Spleen (tissue), 13 donors: ENCODE measurements at places on chromosomes 16 and 17.

GRCh38 chr17:9109933-9110332 is 88.6 kb downstream of the NTN1 start:
- no peak for DNase-seq

DNA sequence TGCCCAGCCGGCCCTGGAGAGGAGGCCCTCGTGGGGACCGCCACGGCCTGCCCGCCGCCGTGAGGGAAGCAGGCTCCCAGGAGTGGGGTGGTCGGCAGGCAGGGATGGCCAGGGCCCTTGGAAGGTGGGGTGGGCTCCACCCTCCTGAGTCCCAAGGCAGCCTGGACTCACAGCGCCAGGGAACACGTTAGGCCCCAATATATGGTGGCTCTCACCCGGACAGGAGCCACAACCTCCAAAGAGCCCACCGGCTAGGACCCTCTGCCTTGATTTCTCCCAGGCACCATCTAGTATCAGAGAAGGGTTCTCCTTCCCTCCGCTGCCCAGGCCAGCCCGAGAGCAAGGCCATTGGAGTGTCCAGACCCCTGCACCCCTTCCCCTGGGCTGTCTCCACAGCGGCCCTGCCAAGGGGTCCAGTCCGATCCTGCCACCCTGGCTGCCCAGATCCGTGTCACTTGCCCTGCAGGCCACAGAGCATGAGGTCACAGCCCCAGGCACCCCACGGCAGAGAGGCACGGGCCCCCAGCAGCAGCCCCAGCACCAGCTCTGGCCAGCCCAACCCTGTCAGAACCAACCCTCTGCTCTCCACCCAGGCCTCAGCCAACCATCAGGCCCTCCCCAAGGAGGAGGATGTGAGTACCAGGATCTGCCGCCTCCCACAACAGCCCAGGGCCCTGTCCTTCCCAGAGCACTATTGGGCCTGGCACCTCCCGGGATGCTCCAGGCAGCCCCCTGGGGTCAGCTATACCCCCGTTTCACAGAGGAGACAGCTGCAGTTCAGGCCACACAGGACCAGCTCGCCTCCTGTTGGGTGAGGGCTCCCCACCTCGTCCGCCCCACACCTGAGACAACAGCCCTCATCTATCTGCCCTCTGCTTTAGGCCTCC is 1.1 kb upstream of the AXIN1 start:
- DNase-seq: peak; percentile 90

DNA sequence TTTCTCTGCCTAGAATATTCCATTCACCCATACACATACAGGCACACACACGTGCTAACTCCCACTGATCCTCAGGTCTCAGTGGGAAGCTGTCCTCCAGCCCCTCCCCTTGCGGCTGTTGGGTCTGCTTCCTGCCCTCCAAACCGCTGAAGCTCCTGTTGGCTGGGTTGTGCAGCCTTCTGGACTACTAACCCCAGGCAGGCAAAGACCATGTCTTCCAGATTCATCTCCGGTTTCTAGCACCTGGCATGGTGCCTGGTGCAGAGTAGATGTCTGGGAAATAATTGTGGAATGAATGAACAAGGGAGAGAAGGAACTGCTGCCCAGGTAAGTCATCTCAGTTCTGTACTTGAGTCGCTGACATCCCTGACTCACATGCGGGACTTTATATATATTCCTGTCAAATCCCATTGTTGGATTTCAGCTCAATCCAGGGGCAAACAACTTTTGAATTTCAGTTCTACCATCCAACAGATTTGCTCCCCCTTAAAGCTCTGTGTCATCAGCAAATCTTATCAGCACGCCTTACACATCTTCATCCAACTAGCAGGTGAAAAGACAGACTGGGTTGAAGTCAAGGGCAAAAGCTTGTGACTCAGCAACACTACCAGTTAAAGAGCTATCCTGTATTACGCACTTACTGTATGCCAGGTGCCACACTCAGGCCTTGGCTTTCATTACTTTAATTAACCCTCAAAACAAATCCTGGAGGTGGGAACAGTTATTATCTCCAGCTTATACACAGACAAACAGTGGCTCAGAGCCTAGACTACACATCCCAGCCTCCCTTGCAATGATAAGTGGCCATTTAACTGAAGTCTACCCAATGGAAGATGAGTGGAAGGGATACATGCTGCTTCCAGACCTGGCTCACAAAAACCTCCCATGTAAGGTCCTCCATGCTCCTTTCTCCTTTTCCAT is 51.1 kb downstream of the SRCIN1 start:
- DNase-seq: no peak

DNA sequence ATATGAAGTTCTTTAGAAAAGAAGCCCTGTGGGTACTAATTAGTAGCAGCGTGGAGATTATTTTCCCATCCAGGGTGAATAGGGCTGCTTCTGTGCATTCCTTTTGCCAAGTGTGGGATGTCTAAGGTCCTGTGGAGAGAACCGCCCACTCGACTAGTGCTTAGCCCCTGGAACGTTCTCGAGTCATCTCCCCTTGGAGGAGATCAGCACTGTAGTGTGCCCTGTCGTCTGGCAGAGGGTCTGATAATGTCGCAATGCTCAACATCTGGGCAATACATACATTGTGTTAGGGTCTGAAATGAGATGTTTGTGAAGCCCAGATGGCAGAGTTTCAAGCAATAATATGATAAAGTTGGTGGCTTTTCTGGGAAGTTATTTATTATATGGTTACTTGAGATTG is 64.8 kb downstream of the SPECC1 start:
- no peak for DNase-seq

- peak; percentile 73 for DNase-seq
Measured at GRCh38 chr17:81043319-81043724, 8.4 kb downstream of the BAIAP2 start.

DNA sequence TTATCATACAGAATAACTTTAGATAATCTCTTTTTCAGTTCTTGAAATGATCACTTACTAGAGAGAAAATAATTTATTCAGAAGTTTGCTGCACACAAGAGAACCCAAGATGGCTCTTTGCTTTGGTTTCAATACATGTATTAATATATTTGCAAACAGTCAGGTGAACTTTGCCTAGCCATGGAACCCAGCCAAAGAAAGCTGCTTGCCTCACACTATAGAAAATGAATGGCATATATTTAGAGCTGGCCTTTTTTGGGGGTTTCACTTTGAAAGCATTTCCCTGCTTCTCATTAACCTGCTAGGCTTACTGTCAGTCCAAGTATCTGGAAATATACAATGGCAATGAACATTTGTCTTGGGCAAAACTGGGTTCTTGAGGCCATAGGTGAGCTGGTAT is 75.3 kb downstream of the MRTFB start:
- DNase-seq: no peak

- DNase-seq: peak; percentile 98
Measured at GRCh38 chr17:8383143-8383822, at the start of gene RPL26. TSS of gene RPL26 (minus strand) at chr17:8383193. CDS start at chr17:8382310, 883 bp downstream.

DNA sequence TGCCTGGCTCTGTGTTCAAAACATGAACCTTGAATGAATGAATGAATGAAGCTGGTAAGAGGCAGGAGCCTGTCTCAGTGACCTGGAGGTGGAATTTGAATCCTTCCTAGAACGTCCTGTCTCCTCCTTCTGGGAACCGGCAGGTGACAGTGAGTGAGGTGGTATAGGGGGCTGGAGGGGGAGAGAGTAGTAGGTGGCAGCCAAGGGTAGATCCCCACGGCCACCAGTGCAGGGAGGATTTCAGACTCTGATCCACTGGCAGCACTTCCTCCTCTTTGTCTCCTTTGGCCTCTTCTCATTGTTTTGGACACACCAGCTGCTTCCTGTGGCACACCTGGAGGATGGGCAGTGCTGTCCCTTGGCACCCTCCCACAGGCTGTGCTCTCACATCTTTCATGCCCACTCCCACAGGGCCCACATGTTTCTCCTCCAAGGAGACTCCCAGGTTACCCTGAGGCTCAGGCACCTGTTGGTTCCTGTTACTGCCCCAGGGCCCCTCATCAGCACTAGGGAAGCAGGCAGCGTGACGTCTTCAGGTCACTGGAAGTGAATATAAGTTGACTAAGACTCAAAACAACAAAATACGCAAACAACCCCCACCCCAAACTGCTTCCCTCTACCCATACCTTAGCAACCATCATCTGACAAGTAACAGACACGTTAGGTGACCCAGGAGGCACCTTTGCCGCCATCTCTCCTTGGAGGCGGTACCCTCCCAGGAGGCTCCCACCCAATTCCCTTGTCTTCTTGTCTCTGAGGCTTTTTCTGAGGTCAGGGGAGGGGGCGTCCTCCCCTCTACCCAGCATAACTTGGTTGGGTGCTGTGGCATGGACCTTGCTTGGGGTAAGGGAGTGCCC is 84.6 kb downstream of the N4BP1 start:
- peak; percentile 60 for DNase-seq

DNA sequence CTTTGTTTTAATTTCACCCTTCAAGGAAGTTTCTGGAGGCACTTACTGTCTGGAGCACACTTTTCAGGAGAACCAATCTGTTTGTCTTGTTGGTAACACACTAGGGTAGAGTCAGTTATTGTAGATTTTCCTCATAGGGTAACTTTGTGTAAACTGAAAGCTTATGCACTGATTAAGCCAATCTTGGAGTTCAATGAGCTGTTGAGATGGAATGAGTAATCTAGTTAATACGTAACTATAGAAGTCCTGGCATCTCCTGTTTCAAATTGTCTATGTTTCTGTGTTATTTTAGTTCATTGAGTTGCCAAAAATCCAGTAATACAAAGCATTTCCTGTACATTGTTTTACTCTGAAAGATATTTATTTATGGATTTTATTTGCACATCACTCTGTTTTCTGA is 111.6 kb upstream of the HAS3 start:
- no peak for DNase-seq
